ENCODE measurements at places on chromosomes 7 and 10.

- no peak for DNase-seq
These were observed 98.2 kb downstream of the PCDH15 start for GRCh38 chr10:54702583-54703485.

GRCh38 chr7:112782498-112782897, 7.7 kb downstream of the TMEM168 start:
- no peak for DNase-seq

DNA sequence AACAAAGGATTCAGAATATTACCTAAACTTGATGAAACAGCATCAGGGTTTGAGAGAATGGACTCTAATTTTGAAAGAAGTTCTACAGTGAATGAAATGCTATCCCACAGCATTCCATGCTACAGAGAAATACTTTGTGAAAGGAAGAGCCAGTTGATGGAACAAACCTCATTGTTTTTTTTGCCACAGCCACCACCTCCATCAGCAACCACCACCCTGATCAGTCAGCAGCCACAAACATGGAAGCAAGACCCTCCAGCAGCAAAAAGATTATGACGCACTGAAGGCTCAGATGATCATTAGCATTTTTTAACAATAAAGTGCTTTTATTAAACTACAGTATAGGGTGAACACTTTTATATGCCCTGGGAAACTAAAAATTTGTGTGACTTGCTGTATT, 98.7 kb downstream of the LRRC4 start:
- DNase-seq = no peak

DNA sequence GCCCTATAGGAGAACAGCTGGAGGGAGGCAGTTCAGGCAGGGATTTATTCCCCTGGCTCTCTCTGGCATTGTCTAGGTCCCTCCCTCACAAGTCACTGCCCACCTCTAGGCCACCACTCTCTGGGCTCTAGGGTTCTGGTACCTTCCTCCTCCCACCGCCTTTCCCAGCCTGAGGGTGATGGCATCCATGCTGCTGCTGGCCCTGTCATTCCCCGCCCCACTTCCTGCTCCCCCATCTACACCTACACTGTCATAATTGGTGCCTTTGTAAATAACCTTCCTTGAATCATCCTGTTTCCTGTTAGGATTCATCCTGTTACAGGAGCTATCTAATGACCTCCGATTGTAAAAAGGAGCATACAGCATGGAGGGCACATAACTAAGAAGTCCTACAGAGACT, 303.3 kb upstream of the COBL start:
- no peak for DNase-seq

- no peak for DNase-seq
These were observed 15.0 kb upstream of the SLK start for GRCh38 chr10:103951942-103952341.

DNA sequence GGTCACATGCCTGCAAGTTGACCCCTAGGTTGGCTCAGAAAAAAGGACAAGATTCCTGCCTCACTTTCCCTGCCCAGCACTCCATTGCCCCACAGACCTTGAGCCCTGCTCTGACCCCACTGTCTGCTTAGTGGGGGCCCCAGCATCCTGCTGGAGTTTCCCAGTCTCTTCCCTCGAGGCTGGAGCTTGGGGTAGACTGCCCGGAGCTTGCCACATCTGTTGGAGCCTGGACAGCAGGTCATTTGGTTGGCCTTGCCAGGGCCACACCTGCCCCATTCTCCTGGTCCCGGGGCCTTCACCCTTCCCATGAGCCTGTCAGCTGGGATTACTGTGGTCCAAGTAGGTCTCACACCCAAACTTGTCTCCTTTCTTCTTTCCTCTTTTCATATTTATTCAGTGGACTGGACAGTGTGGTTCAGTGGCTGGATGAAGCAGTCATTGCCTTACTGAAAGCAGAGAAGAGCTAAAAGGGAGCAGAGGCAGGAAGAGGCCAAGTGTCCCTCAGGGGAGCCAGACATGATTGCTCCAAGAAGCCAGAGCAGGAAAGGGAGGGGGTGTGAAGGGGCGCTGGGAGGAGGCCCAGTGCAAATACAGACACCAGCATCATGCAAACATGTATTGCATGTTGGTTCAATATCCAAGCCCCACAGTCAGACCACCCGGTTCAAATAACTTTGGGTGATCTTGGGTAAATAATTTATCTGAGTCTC, 56.2 kb upstream of the CACUL1 start:
- no peak for DNase-seq

DNA sequence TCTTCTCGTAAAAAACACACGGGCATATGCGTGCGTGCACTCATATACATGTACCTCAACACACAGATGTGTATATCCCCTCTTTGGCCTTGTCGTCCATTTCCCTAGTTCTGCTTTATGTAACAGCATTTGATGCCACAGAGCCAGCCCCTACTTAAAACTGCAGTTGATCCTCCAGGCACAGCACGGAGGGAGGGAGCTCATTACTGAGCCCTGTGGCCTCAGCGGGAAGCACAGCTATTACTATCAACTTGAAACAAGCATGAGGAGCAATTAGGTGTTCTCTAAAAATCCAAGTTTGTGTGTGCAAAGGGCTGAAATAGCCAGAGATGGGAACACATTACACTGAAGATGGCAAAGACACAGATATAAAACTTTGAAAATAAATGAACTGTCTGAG, 580.9 kb downstream of the GLRX3 start:
- DNase-seq = no peak

DNA sequence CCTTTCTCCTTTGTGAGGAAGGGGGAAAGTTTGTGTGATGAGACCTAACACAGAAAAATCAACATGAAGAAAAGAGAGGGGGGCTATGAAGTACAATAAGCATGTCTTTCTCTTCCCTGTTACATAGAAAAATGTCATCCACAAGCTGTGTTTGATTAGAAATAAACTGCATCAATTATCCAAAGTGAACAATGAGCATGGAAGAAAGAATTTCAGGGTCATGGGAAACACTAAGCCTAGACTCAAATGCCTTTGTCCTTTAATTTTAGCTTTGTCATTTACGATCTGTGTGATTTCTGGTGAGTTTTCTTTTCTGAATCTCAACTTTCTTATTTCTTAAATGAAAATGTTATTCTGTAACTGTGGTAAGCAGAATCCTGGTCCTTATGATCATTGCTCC, 121.0 kb downstream of the GNAI1 start:
- no peak for DNase-seq

GRCh38 chr10:61888744-61889143, 12.8 kb upstream of the ARID5B start:
- DNase-seq = no peak

- no peak for DNase-seq
These were observed 16.8 kb downstream of the DMBT1 start for GRCh38 chr10:122577311-122577885.

- DNase-seq = no peak
These were observed 96.4 kb downstream of the CCSER2 start for GRCh38 chr10:84424731-84425167.

- DNase-seq = no peak
These were observed 30.3 kb downstream of the ZAN start for GRCh38 chr7:100763556-100764140.

GRCh38 chr7:80107278-80107677, 27.4 kb upstream of the GNAI1 start:
- no peak for DNase-seq

DNA sequence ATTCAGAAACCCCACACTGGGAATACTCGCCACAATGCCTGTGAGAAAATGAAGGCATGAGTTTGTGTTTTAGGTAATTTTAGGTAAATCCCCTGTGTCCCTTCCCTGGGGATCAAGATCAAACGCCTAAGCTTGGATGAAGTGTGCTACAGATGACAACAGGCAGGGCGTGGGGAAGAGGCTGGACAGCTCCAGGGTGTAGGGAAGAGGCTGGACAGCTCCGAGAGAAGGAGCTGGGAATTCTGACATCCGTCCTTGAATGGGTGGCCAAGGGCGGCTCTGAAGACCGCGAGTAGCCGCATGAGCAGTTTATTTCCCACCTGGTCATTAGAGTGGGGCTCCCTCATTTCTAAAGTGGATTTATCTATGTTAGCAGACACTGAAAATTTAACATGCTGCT, 109.7 kb downstream of the RAMP3 start:
- no peak for DNase-seq

DNA sequence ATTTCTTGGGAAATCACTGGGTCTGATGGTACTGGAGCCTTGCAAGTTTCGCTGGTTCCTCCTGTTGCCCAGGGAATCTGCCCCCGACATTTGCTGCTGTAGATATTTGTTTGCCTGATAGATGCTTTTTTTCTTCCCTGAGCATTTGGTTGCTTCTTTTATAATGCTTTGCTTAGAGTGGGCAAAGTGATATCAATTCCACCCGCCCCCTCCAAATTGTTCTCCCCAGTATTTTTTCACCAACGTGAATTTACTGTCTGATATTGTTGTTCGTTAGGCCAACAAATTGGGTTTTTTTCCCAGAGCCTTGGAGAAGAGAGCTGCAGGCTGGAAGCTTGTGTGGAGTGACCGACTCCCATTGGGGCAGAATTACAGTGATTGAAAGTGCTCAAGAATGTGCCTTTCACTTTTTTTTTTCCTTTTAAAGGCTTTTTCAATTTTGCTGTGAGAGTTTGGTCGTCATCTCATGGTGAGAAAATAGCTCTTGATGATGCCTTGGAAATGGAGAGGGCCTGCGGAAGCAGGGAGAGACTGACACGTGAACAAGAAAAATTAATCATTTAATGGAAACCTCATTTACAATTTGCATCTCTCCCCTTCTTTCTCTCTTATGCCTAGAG, 2.5 kb downstream of the GRK5 start:
- no peak for DNase-seq

- DNase-seq = no peak
These were observed 101.4 kb downstream of the MICU1 start for GRCh38 chr10:72524489-72524888.

- DNase-seq = no peak
These were observed 31.5 kb upstream of the NRP1 start for GRCh38 chr10:33365871-33366411.

DNA sequence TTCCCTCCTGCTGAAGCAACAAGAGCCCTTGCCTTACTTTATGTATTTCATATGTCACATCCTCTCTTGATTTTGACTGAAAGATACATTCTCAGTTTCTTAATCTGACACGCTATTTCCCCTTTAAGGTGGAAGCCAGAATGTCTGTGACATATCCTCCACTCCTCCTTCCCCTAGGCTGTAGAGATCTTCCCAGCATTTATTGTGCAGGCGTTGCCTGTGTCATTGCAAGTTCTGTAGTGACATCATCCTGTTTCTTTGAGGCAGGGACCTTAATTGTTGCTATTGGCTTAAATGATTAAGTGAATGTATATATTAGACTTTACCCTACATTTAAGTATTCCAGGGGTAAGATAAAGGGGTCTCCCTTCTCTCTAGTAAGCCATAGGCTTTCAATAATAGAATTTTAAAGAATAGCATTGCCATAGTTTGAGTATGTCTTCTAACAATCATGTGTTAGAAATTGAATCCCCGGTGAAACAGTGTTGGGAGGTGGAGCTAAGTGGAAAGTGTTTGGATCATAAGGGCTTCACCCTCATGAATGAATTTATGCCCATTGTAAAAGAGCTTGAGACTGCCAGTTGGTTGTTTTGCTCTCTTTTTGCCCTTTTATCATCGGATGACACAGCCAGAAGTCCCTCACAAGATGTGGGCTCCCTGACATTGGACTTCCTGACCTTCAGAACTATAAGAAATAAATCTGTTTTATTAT, 189.5 kb upstream of the CDC14C start:
- DNase-seq = no peak

GRCh38 chr10:102627736-102628293, 16.5 kb upstream of the TRIM8 start:
- DNase-seq = no peak

- no peak for DNase-seq
These were observed 30.0 kb upstream of the CDH23 start for GRCh38 chr10:71366690-71367089.

- DNase-seq = no peak
These were observed 115.3 kb upstream of the FAM171A1 start for GRCh38 chr10:15486404-15486803.

GRCh38 chr10:101939729-101940128, 96.1 kb upstream of the KCNIP2 start:
- DNase-seq = no peak

DNA sequence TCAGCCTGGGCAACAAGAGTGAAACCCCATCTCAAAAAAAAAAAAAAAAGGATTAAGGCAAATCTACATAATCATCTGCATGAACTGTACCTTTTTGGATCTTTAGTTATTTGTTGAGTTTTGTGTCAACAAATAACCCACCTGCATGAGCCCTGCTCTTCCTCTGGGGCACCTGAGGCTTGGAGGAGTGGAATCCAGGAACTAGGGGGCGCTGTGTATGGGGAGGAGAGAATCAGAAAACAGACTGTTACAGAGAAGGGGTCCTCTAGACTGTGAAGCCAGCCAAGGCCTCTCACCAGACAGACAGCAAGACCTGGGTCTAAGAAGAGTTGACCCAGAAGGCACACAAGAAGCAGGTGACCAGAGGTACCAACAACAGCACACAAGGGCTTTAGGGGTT, 682.8 kb upstream of the NRP1 start:
- no peak for DNase-seq

GRCh38 chr10:78863140-78863905, 205.4 kb upstream of the ZMIZ1 start:
- DNase-seq = no peak

- no peak for DNase-seq
These were observed 16.6 kb downstream of the DNAJB9 start for GRCh38 chr7:108586274-108586710.

GRCh38 chr7:71191771-71192170, 59.8 kb downstream of the GALNT17 start:
- no peak for DNase-seq

- DNase-seq = no peak
These were observed 682.8 kb downstream of the MAGI2 start for GRCh38 chr7:78770422-78771410.

- no peak for DNase-seq
These were observed 17.5 kb downstream of the STEAP1B start for GRCh38 chr7:22482503-22482902.

DNA sequence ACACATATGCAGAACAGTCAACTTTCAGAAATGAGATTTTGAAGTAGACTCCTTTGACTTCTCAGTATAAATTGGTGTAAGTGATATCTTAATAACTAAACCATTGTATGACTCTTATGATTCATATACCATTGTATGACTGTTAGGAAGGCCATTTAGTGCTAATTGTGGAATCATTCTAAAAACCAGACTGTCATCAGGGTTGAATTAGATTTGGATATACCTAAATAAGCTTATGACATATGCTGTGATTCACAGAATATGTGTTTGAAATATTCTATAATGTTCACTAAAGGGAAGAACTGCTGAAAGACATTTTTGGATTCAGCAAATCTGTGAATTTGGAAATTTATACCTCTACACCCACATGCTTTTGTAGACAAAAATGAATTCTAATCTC, 438.1 kb downstream of the MDFIC start:
- DNase-seq = no peak

- no peak for DNase-seq
These were observed 53.1 kb downstream of the VPS41 start for GRCh38 chr7:38855867-38856266.

DNA sequence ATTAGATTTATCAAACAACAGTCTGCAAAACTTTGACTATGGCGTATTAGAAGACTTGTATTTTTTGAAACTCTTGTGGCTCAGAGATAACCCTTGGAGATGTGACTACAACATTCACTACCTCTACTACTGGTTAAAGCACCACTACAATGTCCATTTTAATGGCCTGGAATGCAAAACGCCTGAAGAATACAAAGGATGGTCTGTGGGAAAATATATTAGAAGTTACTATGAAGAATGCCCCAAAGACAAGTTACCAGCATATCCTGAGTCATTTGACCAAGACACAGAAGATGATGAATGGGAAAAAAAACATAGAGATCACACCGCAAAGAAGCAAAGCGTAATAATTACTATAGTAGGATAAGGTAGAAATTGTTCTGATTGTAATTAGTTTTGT, 31.4 kb downstream of the LRRC17 start:
- no peak for DNase-seq

- no peak for DNase-seq
These were observed 49.8 kb upstream of the FAM171A1 start for GRCh38 chr10:15420858-15421257.

Measured in stimulated activated CD4-positive, alpha-beta T cell treated with anti-CD3 and anti-CD28 coated beads, Interleukin-4, amount 100 ng/mL, for 48 hours (primary cell).